Effector CD8-positive, alpha-beta T cell (primary cell): ENCODE measurements at places on chromosomes 3 and 15.

GRCh38 chr15:71790081-71790480, 20.3 kb upstream of the NR2E3 start:
- no peak for DNase-seq

DNA sequence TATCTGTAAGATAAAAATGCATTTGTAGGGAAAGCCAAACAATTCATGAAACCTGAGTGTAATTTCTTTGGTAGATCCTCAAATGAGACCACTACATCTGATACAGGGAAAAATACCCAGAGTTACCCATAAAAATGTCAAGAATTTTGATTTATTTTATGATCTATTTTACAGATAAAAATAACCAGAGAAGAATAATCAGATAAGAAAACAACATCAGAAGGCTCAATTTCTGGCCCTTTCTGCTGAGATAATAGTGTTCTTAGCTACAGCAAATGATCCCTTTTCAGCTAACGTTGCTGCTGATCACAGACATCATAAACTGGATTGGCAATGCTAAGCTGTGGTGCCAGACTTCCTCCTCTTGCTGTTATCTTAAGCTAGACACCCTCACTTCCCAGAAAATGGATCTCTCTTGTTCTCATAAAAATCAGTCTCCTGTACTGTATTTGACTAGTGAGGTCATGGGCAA, 21.3 kb upstream of the TMEM108 start:
- no peak for DNase-seq

DNA sequence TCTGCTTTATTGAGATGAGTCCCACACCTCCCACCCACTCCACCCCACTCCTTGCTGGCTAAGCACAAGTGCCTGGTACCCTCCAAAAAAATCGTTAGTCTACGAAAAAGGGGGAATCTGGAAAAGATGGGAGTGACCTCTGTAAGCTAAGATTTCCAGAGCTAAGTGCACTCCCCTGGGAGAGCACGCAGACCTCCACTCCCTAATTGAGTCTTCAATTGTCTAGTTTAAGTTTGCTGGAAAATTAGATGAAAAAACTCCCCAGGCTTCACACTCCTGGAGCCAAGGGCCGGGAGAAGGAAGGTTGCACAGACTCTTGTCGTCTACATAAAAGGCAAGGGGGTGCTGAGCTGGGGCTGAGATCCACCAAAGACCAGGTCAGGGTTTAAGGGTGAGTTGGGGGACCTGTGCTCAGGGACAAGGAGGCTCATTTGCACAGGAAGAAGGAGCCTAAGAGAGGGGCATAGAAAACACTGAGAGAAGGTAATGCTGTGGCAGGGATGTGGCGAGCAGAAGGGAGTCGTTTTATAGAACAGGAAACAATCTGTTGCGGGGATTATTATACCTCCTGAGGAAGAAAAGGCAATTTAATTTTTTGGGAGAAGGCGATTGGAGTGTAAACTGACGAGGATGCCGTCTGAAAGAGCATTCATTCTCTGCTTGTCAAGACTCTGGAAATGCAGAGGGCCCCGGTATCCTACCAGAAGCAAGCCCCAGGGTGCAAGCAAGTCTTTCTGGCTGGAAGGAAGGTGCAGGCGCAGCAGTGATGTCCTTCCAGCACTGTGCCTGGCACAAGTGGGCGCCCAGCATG, 126.5 kb upstream of the DLG1 start:
- no peak for DNase-seq

- DNase-seq, result no peak
Observed at GRCh38 chr3:130442284-130442683, 74.7 kb upstream of the COL6A6 start.

DNA sequence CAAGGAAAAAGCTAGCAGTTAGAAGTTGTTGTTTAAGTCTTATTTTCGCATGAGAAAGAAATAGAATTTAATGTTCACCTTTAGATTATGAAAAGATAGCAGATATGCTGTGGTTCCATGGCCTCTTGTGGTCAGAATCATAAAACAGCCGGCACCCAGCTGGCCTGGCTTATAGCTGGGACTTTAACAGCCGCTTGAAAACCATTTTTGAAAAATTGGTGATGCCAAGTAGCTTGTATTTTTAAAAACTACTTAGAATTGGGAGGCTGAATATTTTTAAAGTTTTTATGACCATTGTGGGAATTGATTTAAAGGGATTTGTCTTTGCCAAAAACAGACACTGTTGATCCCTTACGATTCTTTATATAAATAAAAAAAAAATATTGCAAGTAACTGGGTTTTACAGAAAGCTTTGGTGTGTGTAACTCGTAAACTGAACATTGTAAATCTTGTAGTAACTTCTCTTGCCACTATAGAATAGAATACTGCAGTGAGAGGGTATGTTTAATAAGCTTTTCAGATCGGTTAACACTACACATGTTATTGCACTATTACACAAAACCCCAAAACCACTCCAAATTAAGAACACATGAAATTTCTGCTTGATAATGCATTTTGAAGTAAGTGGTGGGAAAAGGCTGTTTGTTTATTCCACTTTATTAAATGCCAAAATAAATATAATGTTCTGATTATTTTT, 6.6 kb downstream of the ARRDC4 start:
- DNase-seq, result no peak

- no peak for DNase-seq
Observed at GRCh38 chr3:11146773-11147660, 7.3 kb upstream of the HRH1 start.

- no peak for DNase-seq
Observed at GRCh38 chr3:149572796-149573414, 84.9 kb downstream of the WWTR1 start.

DNA sequence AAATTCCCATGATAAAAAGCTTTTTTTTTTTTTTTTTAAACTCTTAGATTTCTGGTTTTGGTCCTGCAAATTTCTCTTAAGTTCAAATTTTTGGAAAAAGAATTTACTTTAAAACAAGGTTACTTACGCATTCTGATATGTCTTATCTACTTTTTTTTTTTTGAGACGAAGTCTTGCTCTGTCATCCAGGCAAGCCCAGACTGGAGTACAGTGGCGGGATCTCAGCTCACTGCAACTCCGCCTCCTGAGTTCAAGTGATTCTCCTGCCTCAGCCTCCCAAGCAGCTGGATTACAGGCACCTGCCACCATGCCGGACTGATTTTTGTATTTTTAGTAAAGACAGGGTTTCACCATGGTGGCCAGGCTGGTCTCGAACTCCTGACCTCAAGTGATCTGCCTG, 83.2 kb downstream of the RASA2 start:
- no peak for DNase-seq

GRCh38 chr3:73848173-73848906, 223.6 kb upstream of the PDZRN3 start:
- DNase-seq, result no peak

GRCh38 chr3:134318166-134318565, 56.1 kb downstream of the AMOTL2 start:
- DNase-seq, result no peak

DNA sequence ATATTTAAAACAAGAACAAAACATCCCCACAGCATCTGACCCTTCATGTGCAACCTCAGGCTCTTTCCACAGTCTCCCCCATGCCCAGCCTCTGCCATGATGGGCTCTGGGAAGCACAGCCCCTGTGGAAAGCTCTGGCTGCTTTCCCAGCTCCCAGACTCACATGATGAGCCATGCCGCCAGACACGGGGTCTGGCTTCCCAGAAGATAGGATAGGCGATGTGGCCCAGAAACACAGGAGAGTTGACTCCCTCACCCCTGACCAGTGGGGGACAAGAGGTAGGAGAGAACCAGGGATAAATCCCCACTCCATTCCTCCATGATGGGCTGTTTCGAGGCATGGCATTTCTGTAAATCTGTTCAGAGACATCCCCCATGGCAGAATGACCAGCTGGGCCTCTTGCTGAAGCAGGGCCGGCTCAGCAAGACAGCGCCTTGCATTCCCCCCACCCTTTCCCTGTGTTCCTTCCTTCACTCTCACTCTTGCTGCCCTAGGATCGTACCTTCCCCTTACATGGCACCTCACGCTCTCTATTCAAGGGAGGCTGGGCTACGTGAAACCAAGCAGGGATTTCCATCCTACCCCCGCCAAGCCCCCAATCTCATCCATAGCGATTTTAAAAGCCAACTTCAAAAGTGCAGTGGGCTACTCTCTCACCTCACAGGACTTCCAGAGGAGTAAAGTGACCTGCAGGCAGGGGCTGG, 192.4 kb downstream of the ABHD5 start:
- no peak for DNase-seq
